ENCODE measurements at places on chromosomes 6 and 20. TPM values are rescaled to one million over a fixed set of nuclear protein-coding genes. Genes with fewer than 3 reads are reported as not detected.

The SYTL3 gene
- 10.3 TPM for total RNA-seq

The ELOVL4 gene
- 1.4 TPM for total RNA-seq

GRCh38 chr6:125919618-125920017 is 37.0 kb upstream of the HINT3 start:
- no peak for DNase-seq

GRCh38 chr20:24135781-24136180 is 147.2 kb upstream of the GGTLC1 start:
- DNase-seq: no peak

GRCh38 chr6:118736440-118736839 is 85.0 kb upstream of the CEP85L start:
- no peak for DNase-seq

DNA sequence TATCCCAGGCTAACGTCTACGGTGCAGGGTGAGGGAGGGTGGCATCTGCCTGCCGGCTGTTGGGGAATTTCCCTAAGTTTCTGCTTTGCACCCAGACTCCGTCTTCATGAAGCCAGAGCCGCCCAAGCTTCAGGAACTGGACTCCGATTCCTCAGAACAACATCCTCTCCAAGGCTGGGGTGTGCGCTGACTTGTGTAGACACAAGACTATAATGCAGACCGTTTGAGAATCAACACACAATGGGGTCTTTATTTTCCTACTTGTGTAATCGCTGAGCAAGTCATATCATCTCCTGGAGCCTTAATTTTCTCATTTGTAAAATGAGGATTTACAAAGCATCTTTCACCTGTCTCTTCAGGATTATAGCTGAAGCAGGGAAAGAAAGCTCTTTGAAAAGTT is 160.5 kb upstream of the AGPAT4 start:
- DNase-seq: peak; percentile 48

GRCh38 chr6:119035459-119035858 is 43.0 kb downstream of the FAM184A start:
- DNase-seq: no peak

The SLC17A2 gene
- not detected for total RNA-seq

- no peak for DNase-seq
Measured at GRCh38 chr20:8456765-8457164, 324.7 kb downstream of the PLCB1 start.

- no peak for DNase-seq
Measured at GRCh38 chr6:32973144-32974015, 5.0 kb downstream of the BRD2 start.

The RAET1L gene
- total RNA-seq: 3.1 TPM

DNA sequence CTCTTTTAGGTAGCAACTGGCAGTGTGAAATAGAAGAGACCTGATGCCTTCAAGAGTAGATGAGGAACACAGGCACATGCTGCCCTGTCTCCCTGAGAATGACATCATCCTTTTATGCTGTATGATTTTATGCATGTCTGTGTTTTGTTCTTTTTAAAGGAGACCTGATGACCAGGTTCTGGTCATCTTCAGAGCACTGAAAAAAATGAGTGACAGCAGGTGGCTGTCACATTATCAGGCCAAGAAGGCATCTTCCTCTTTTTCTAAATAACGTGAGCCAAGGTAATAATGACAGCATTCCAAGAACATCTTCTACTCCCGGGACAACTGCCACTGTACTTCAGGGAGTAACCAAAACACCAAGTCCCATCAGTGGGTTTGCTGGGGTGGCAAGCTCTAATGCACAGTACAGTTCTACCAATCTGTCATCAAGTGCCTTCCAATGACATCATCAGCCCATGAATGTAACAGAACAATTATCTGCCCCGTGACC is 28.9 kb downstream of the CNKSR3 start:
- no peak for DNase-seq

- DNase-seq: no peak
Measured at GRCh38 chr6:45727228-45727627, 288.4 kb downstream of the CLIC5 start.

DNA sequence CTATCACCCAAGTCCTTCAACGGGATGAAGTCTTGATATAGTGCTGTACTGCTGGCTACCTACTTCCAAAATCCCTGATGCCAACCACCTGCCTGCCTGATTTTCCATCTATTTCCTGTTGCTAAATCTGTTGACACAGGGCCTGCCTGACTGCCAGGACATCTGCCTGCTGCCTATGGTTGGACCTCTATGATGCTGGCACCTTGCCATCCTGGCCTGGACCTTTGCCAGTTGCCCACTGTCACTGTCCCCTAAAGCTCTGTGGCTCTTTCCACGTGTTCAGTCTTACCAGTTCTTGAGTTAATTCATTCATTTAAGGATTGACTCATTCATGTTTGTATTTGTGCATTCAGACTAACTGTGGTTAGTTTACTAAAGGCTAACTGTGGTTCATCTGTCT is 9.2 kb upstream of the RGS17 start:
- DNase-seq: no peak

DNA sequence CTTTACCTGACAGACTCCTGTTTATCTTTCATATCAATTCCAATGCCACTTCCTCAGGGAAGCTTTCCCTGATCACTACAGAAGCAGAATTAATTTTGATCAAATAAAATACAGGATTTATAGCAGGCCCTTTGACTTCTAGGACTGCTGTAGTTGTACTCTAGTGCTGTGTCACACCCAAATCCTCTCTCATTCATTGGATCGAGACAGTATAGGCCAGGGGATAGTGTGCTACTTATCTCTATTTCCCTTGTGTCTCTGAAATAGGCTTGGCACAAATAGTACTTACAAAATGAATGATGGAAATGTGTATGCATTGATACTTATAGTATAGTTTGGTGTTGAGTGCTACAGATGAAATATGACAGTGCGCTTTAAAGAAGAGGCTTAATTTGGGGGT is 19.8 kb downstream of the RALY start:
- no peak for DNase-seq

DNA sequence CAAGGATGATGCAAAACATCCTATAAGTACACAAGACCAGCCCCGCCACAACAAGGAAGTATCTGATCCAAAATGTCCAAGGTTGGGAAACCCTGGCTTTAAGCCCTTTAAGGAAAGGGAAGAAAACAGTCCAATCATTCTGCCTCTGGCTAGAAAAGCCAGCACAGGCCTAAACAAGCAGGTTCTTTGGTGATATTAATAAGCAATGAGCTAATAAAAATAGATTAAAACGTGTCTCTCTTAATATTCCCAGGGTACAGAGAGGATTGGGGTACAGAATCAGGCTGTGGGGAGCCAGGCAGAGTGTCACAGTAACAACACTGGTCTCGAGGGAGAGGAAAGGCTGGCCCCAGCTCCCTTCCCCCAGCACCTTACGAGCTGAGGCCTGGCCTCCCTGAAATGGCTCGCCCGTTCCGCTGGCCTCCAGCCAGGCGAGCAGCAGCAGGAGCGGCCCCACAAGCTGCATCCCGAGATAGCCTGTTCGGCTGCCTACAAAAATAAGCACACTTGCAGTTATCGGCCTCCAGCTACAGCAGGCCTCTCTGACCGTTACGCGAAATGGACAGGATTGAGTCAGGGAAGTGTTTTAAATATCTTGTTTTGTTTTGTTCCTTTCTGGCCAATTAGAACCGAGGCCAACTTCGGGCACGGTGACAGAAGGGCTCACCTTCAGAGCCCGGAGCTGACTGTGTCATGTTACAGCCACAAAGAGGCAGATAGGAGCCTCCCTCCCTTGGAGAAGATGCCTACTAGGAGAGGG is 4.0 kb upstream of the ZMYND8 start:
- peak; percentile 93 for DNase-seq

The C6orf118 gene
- not detected for total RNA-seq

All from renal cortical epithelial cell (primary cell).